Foreskin keratinocyte (primary cell): ENCODE measurements at places on chromosomes 13 and 19.

DNA sequence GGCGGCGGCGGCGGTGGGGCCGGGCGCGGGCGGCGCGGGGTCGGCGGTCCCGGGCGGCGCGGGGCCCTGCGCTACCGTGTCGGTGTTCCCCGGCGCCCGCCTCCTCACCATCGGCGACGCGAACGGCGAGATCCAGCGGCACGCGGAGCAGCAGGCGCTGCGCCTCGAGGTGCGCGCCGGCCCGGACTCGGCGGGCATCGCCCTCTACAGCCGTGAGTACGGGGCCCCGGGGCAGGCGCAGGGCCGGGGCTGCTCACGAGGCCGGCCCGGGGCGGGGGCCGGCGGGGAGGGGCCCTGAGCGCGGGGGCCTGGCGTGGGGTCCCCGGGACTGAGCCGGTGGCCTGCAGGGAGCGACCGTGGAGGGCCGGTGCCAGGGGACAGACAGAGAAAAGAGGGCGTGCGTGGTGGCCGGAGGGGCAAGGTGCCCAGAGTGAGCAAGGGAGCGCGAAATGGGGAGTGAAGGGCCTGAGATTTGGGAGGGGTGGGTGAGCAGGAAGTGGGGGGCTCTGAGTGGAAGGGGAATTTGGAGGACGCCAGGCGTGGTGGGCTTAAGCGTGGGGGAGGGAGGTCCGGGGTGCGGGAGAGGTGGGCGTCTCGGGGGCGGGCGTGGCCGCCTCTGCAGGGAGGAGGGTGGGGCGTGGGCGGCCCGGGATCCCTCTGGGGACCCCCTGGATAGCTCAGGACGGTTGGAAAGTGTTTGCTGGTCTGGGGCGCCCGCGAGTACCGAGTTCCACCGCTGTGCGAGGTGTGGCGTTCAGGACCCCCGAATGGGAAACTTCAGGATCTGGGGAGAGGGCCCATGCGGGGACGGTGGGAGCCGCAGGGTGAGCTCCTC is 575 bp downstream of the CARM1 start:
- no peak for DNase-seq

GRCh38 chr13:27396252-27396846 is 28.1 kb upstream of the GTF3A start:
- no peak for DNase-seq

DNA sequence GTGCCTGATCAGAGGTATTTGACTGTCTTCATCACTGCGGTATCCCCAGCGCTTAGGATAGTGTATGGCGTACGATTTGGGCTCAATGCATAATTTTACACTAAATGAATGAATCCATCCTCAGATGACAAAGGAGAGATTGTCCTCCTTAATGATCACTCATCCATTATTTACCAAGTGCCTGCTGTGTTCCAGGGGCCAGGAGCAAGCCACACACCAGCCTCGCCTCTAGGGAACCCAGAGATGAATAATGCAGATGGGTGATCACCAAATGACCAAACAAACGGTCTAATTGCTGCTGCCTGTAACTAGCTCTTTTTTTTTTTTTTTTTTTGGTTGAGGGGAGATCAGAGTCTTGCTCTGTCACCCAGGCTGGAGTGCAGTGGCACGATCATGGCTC is 5.9 kb upstream of the GPR32 start:
- DNase-seq = no peak

DNA sequence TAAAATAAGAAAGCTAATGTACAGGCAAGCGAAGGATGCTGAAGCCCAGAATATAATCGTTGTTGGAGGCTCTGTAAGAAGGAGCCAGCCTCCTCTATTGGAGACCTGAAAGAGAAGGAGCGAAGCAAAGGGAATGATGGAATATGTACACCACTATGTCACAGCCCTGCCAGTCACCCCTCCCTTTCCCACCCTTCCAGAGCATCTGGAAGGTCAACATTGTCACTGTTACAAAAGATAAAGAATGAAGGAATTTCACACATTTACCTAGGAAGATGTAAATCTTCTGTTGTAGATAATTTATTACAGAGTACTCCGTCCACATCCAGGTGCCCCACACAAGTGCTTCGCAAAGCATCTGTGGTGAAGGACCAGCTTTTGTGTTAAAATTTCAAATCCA is 39.7 kb upstream of the SACS start:
- no peak for DNase-seq

DNA sequence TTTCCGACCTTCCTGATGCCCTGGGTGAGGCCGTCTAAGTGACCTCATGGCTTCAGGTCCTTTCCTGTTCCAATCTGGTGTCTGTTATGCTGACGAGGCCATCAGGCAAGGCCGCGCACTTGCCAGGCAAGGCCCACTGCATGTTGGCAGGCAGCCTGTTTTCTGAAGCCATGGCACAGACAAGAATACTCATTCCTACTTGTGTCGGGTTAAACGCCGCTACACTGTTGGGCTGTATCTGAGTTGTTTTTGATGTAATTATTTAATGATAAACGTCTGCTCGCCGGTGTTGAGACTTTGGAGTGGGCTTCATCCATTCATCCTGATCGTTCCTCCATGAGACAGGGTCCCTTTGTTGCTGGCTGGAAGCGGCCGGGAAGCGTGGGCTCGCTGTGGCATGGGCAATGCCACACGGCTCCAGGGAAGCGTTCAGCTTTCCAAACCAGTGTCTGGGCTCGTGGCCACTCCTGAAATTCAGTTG is 92.1 kb downstream of the ATP11A start:
- no peak for DNase-seq

GRCh38 chr19:2702170-2703076 is at the start of gene GNG7:
Gene GNG7, minus strand, starts transcription at chr19:2702694. Its CDS starts 182,006 bp downstream, at chr19:2520688.
- DNase-seq = peak; percentile 12

GRCh38 chr19:38442736-38443135 is 9.2 kb downstream of the RYR1 start:
- DNase-seq = no peak

- no peak for DNase-seq
These were observed 27.5 kb downstream of the VRK3 start for GRCh38 chr19:49997709-49998108.

DNA sequence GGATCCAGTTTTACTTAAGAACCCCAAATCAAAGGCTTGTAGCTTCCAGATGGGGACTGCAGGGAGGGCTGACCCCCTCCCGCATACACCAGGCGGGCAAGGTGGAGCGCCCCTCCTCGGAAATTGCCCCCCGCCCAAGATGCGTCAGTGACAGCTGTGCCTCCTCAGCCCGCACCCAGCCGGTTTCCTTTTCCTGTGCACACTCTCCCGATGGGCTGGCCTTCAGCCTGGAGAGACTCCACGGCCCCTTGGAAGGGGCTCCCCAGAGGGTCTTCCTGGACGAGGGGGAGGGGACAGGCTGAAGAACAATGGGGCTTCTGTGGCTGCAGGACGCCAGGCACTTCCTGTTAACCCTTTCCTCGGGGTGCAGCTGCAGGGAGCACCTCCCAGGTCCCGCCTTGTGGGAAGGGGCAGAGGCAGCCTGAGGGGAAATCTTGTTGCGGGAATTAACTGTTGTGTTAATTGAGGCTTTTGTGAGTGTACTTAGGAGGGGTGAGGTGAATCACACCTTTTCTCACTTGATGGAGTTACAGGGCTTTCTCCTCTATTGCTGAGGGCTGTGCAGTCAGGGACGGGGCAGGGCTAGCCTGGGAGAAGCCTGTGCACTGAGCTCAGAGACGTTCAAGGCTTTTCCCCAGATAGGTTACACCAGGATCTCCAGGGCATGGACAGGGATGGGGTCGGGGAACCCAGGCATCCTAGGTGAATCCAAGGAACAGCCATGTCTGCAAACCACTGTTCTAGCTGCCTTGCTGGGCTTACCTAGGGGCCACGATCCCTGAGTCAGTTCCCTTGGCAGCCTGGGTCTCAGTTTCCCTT is 14.3 kb downstream of the IER2 start:
- peak; percentile 72 for DNase-seq

DNA sequence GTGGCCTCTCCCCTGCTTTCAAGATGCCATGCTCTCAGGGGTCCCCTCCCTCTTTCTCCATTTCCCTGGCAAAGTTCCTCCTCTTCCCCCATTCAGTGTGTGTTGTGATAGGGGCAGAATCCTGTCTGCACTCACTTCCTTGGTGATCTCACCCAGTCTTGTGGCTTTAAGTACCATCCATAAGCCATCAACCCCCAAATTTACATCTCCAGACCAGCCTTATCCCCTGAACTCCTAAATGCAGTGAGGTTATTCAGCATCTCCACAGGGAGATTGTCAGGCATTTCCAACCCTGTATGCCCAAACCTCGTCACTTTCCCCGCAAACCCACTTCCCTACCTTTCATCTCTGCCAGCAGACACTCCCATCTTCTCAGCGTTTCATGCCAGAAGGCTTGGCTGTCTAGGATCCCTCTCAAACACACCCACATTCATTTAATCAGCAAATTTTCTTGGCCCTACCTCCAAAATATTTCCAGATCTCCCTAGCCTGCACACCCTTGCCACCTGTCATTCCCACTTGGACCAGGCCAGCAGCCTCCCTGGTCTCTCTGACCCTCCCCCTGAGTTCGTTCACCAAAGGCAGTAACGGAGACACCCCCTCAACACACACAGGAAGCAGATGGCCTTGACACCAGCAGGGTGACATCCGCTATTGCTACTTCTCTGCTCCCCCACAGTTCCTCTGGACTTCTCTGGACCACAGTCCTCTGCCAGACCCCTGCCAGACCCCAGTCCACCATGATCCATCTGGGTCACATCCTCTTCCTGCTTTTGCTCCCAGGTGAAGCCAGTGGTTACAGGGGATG is at the start of gene HCST:
Gene HCST, plus strand, starts transcription at position 676 of the 808 bp plus-strand sequence. Its CDS starts 65 bp downstream, at position 741.
- DNase-seq = peak; percentile 47
